Femur (tissue), 1 donor: ENCODE measurements at places on chromosomes 4 and X.

- no peak for DNase-seq
Observed at GRCh38 chr4:104248726-104249125, 246.0 kb downstream of the CXXC4 start.

DNA sequence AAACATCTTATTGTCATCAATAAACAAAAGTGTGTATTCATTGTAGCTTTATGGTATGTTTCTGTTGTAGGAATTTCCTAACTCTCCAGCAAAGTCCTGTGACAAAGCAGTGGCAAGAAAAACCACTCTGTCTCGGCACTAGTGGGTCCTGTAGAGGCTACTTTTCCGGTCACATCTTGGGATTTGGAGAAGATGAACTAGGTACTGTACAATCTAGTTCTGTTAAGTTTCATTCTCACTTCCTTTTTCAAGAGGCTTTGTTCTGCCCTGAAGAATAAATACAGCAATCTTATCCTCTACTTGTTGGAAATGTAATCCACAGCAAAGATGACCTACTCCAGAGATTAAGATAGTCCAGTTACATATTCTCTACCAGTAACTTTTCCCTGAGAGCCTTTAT lies 69.3 kb downstream of the HHIP start:
- no peak for DNase-seq

DNA sequence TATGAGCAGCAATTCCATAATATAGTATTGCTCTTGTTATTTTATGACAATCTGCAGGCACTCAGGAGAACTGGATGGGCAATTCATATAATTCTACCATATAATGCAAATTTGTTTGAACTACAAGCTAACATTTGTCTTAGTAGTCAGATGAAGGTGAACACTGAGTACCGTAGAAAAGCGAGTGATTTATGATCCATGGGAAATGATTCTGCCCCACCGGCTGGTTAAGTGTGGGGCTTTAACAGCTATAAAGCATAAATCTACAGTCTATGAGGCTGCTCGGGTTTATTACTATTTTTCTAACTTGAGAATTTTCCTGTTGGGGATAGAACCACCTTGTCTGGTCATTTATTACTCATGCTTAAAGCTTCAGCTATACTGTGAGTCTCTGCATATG lies 275.5 kb downstream of the PCDH10 start:
- no peak for DNase-seq

DNA sequence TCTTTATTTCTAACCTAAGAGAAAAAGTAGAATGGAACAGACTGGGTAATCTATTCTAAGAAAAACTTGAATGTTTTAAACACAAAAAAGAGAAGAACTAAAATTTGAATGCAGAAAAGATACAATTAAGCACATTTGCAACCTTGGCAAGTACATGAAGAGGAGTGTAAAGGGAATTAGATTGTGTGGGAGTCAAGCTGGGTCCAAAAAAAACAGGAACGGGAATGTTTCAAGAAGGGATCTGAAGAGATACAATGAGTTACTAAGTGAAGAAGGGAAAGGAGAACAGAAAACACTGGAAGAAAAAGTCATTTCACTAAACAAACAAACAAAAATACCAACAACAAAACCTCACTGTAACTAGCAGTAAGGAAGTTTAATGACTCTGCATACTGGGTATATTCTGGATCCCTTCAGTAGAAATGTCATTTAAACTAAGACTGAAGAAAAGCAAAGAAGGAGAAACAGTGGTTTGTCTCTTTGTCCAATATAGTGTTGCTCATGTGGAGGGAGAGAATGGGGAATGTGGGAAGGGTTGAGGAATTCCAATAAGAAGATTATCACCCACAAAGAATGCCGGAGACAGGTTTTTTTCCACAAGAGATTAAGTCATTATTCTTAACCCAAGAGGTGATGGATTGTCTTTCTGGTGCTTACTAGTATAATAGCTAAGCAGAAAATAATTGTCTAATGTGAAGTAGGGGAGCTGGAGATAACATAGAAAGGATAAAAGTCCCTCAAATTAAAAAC lies 50.4 kb upstream of the PTPN13 start:
- DNase-seq, result no peak

DNA sequence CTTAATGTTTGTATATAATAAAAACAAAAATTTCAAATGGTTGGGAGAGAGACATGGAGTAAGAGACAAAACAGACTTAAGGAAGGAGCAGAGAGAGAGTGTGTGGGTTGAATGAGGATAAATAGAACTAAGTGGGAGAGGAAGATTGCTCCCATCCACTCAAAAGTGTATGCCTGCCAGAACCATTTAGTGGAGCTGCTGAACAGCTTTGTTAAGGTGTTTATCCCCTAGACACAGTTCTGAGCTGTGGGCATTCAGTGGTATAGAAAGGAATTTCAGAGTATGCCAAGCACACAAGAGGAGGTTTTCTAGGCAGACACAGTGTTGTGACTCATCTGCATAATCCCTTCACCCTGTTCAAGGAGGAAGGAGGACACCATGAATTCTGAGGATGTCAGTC lies 508.6 kb upstream of the EPHA5 start:
- DNase-seq, result no peak
